ENCODE measurements at places on chromosomes 13 and 19. TPM values are rescaled to one million over a fixed set of nuclear protein-coding genes. Genes with fewer than 3 reads are reported as not detected.

DNA sequence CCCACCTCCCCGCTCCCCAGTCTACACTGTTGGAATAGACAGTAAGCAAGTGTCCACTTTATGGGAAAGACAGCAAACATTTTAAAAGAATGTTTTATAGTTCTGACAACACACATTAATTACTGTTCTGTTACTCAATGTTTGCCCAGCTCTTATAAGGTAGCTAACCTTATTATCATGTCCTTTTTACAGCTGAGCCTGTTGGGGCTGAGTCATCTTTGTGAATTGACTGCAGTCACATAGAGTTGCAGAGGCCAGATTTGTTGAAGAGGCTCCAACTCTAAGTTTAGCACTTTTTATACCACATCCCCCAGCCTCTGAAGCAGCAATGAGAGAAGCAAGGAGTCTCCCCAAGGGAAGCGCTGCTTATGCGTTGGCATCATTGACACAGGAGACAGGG lies 76.2 kb downstream of the C13orf42 start:
- no peak for DNase-seq

DNA sequence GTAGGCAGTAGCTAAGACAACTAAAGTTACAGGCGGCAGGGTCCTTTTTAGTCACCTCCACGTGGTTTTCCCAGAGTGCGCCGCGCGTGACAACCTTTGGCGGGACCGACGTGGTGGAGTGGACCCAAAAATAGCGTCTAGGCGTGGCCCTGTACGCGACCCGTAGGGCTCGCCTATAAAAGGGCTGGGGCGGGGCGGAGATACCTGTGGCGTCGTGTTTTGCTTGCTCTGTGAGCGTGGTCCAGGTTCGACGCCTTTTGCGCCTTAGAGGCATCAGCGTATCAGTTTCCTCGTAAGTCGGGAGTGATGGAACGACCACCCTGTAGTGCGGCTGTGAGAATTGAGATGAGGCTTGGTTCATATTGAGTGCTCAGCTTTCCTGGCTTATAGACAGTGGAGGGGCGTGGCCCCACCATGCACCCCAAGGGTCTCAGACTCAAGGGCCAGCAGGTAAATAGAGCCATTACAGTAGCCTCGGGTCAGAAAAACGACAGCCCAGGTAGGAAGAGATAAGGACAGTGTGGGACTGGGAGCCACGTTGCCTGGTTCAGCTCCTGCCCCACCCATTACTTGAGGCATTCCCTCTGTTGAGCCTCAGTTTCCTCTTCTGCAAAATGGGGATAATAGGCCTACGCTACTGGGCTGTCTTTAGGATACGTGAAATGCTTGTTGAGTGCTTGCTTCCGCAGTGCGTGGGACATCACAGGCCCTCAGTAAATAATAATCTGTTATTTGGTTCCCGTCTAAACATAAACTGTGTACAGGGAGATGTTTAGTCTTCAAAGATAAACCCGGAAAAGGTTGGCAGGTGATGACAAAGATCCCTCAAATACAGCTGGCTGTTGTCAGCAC lies 693 bp upstream of the TMED1 start:
- DNase-seq = peak; percentile 89

GRCh38 chr13:26045142-26045541 lies 6.7 kb downstream of the SHISA2 start:
- no peak for DNase-seq

DNA sequence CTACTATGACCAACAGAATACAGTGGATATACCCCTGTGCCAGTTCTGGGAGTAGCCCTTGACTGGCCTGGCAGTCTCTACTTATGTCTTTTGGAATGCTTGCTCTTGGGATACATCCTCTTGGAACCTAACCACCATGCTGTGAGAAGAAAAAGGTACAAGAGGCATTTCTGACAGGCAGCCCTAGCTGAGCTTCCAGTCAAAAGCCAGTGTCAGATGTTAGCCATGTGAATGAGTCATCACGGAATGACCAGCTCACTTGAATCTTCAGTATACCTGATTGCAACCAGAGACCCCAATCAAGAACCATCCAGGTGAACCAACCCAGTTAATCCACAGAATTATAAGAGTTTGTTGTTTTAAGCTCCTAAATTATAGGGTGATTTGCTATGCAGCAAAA lies 4.1 kb downstream of the CCDC169 start:
- DNase-seq = no peak

- DNase-seq = peak; percentile 55
These were observed 29.0 kb upstream of the ZNF709 start for GRCh38 chr19:12513531-12514061.

Gene TUBA3C
- total RNA-seq = not detected

Gene PSG2
- not detected for total RNA-seq

- no peak for DNase-seq
These were observed 24.6 kb downstream of the CCNE1 start for GRCh38 chr19:29836409-29836825.

- DNase-seq = no peak
These were observed 586.7 kb upstream of the SGCG start for GRCh38 chr13:22594041-22594440.

GRCh38 chr19:35712567-35713505 lies 5.0 kb upstream of the KMT2B start:
- DNase-seq = no peak

DNA sequence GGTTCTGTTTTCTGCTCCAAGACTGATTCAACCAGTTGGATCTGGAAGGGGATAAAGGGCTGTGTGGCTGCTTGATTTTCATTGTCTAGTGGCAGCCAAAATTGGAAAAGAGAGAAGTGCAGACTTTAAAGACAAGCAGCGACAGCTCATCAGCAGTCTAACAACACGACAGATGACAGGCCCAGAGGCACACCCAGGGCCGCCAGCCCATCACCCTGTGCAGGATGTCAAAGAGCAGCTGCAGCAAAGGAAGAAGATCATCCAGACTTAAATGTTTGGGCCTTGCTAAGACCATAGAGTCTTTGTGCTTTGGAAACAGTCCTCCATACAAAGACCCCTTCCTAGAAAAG lies 421.0 kb upstream of the KLF12 start:
- no peak for DNase-seq

- DNase-seq = no peak
These were observed 17.2 kb upstream of the RNF17 start for GRCh38 chr13:24746618-24747247.

Gene FBXL12
- total RNA-seq = 12.8 TPM

Gene MICOS13
- total RNA-seq = 142 TPM

Gene LGALS7
- not detected for total RNA-seq

Gene ANGPTL8
- 4.0 TPM for total RNA-seq

Measured in left cardiac atrium (tissue), 4 donors.